ENCODE measurements at places on chromosomes 13 and 19. TPM values are rescaled to one million over a fixed set of nuclear protein-coding genes. Genes with fewer than 3 reads are reported as not detected.
A peak's percentile ranks its signal among the peaks of the same experiment; 100 is the strongest.

DNA sequence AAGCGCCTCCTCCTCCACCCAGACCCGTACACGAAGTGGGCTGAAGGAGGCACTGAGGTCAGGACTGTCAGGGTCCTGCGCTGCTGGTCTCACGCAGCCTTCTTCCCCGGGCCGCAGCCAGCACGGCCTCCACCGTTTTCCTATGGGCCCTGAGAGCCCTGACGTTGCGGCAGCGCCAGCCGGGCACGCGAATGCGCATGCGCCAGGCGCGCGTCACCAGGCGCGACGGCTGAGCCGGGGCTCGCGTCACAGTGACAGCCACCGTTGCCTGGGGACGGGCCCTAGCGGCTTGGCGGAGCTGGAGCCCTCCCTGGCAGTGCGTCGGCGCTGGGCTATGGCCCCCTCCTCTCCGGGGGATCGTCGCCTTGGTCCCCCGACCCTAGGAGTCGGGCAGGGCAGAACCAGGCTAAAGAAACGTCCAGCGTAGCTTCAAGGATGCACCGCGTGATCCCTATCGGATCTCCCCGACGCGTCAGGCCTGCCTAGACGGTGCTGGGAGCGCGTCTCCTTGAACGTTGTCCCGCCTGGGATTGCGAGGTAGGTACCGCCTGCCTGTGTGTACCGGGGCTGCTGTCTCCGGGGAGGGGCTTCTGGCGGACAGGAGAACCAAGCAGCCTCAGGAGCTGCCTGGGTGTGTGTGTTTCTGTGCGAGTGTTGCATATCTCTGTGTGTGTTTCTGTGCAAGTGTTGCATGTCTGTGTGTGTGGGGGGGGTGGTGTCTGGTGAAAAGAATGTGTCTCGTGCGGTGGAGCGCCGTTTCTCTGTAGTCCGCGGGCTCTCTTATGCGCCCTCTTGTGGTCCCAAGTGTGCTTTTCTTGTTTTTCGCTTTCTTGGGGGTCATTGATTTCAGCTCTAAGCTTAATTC, 43.2 kb downstream of the ZNF571 start:
- DNase-seq = peak; percentile 69

GRCh38 chr19:48390188-48391099, 907 bp downstream of the KDELR1 start:
- DNase-seq = peak; percentile 85

GRCh38 chr13:46355901-46356590, 31.0 kb downstream of the RUBCNL start:
- DNase-seq = no peak

- DNase-seq = no peak
Measured at GRCh38 chr19:10135551-10136334, 16.0 kb upstream of the EIF3G start.

- peak; percentile 39 for DNase-seq
Measured at GRCh38 chr19:21256722-21257121, 72.5 kb downstream of the ZNF708 start.

- DNase-seq = no peak
Measured at GRCh38 chr19:48635263-48635965, 1.8 kb downstream of the DBP start.

DNA sequence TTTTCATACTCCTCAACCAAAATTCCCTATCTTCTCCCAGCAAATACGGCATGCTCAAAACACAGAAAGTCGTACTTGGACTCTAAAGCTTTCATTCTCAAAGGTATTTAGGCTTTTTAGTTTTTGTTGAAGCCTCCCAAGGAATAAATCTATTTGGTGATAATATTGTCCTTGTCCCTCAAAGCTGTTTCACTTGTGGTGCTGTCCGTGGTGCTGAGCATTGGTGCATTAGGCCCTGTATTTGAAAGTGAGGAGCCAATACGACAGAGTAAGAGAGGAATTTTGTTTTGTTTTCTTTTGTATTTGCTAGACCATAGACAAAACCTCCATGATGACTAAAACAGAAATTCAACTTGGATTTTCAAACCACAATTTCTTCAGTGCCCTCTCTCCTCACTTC, 3.2 kb upstream of the LGALS13 start:
- DNase-seq = no peak

DNA sequence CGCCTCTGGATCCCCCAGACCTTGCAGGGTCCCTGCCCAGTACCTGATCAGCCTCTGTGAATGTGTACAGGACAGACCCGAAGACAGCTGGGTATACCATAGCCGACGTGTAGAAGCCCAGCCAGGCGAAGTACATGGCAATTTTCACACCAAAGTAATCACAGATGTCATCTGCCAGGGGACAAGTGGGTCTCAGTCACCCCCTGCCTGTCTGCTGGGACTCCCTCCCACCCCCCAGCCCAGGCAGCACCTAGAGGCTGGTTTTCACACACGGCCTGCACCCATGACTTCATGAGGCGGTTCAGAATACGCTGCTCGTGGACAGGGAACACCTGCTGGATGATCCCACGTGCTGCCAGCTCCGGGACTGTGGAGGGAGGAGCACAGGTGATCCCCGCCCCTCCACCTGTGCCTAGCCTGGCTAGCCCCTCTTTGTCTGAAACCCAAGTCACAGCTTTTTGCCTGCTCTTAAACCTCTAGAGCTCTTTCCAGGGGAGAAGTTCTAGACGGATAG, 3.6 kb downstream of the ANO8 start:
- DNase-seq = no peak

- no peak for DNase-seq
Measured at GRCh38 chr13:28129911-28130693, 8.2 kb upstream of the PAN3 start.

DNA sequence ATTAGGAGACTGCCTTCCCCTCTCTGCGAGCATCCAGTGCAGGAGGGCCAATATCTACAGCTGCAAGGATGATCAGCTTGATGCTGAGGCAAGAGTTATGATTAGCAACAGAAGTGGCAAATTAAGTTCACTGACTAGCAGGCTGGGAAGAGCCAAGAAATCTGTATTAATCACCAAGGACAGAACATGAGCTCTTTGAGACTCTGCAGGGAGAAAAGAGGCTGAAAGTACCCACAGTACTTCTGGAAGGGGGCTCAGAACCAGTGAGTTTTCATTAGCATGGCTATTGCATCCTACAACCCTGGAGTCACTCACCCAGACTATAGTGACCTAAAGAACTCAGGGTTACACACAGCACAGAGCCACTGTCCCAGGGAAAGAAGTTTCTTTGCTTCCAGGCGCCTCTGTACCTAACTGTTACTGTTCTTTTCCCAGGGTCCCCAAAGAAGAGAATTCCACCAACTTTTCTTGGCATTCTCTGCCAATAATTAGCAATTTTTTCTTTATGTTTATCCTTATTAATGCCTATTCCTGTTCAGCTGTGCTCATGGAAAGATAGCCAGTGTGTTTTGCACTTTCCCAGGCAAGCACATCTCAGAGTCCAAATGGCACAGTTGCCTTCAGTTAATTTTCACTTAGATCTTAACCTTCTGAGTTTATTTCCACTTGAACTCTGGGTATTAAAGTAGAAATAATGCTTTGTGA, 25.8 kb upstream of the MEDAG start:
- DNase-seq = no peak

GJB6 gene
- polyA plus RNA-seq = 0.25 TPM

CC2D1A gene
- polyA plus RNA-seq = 42.2 TPM

ZNF541 gene
- 0.19 TPM for polyA plus RNA-seq

ZNF880 gene
- 17.5 TPM for polyA plus RNA-seq

All from large intestine (tissue), 12 donors.